ENCODE measurements at places on chromosomes 6 and 20. TPM values are rescaled to one million over a fixed set of nuclear protein-coding genes. Genes with fewer than 3 reads are reported as not detected.

DNA sequence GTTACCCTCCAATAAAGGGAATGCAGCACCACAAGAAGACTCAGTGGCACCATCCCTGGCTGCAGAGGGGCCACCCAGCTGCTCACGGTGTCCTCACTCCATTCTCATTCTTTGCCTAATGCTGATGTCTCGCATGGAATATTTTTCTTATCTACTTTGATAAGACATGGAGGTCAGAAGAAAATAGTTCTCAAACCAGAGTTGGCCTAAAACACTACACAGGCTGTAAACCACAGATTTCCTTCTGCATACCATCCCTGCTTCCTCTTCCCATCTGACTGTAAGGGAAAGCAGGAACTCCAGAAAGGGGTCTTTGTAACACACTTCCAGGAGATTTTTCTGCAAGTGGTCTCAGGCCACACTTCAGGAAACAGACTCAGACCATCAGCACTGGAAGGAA lies 43.1 kb upstream of the CD93 start:
- no peak for DNase-seq

- DNase-seq, result peak; percentile 15
Measured at GRCh38 chr20:46268131-46268614, 40.1 kb downstream of the CDH22 start.

- DNase-seq, result no peak
Measured at GRCh38 chr20:10715035-10715434, 41.2 kb upstream of the JAG1 start.

DNA sequence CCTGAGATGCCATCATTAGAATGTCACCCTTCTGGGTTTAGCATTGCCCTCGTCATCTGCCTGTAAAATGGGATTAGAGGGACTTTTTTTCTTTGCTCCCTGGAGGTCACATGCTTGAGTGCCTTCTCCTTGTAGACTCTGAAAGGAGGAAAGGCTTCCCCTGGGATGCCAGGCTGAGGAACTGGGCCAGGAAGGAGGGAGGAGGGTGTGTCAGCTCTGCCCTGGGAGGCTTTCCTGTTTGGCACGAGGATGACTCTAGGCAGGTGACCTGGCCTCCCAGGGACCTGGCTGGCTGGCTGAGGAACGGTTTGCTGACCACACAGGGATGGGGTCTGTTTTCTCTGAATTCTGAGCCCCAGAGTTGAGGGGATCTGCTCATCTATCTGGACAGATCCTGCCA lies 137.9 kb upstream of the RNF24 start:
- no peak for DNase-seq

GRCh38 chr6:2434116-2434515 lies 188.7 kb upstream of the GMDS start:
- no peak for DNase-seq

- no peak for DNase-seq
Measured at GRCh38 chr6:45911691-45912090, 104.0 kb downstream of the CLIC5 start.

DNA sequence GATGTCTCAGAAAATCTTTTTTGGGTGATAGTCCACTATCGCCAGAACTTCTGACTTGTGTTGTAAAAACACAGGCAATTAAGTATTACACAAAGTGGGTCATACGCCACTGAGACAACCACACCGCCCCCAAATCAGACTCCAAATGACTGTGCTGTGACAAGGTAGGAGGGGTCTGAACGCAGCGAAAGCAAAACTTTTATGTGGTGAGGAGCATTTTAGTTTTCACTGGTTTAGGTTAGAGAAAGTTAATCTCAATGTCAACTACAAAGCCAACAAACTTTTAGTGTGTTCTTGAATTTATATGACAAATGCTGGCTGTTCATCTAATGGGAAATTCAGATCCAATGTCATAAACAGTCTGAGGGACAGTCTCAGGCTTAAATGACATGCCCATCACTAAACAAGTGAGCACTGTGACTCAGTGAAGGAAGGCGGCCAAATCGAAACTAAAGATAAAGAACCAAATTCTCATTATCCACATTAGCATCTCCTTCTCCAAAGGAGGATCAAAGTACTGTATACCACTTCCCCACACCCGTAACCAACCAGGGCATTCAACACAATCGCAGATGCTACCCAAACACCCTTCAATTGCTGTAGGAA lies 186.7 kb downstream of the GJA10 start:
- no peak for DNase-seq

DNA sequence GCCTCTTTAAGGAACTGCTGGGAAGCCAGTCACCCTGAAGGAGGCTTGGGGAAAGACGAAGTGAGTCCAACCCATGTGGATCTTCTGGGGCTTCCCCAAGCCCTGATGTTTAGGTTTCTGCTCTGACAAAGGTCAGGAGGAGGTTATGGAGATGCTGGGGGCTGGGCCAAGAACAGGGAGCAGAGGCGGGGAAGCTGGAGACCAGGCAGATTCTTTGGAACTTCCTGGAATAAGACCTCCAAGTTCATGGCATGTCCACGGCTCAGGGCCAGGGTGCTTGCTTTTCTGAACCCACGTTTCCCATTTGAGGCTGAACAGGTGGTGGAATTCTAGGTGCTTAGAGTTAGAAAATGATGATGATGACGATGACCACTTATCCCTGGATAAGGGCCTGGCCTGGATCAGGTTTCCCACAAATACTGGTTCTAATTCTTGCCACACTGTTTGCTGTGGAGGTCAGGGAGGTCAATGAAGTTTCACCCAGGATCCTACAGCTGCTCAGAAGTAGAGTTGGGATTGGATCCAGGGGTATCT lies 30.0 kb upstream of the TGM2 start:
- DNase-seq, result no peak

DNA sequence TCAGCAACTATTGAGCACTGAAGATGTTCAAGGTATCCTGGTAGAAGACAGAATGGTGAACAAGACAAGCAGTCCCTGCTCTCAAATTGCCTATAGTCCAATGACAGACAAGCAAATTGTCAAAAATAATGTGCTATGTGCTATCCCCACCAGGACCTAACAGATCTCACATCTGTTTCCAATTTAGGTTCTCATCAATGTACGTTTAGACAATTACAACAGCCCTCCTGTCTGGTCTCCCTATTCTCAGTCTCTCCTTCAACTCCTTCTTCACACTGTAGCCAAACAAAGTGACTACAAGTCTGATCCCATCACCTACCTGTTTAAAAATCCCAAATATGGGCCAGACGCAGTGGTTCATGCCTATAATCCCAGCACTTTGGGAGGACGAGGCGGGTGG lies 7.5 kb downstream of the TAPBP start:
- no peak for DNase-seq

DNA sequence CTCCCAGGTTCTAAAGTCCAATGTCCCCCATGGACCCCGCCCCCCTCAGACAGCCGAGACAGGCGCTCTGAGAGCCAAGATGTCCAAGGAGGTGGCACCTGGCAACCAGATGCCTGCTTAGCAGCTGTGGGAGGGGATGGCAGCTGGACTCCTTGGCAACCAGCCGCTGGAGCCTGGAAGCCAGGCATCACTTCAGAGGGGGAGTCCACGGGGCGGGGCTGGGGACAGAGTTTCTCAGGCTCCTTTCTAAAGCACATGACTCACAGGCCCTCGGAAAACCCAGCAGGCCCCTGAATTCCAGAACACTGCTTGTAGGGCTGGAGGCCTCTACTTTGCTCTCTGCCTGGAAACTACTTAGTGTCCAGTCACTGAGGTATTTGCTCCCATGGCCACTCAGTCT lies 51.5 kb downstream of the PREX1 start:
- DNase-seq, result peak; percentile 70

DNA sequence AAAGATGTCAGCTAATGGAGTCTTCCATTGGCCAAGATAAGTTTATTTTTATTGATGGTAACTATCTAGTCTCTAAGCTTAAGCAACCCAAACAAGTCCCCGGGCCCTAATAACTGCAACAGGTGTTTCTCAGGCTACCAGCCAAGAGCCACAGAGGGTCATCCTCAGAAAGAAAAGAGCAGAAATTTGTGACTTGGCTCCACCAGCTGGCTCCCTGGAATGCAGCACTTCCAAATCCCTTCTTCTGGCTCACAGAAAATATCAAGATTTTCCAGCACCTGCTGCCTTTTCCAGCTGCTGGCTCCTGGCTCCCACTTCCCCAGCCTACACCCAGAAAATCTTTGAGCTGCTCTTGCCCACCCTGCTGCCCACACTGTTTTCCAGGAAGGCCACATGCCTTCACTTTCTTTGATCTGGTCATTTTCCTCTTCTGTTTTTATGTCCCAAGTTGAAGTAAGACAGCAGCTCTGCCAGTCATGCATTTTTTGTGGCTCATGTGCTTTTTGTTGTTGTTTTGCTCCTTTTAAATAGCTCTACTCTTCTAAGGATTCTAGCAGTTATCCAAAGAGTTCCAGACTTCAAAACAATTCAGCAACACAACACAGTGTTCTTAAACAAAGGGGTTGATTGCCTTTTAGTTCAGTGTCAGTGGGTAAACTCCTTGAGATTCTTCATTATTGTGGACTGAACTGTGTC lies 151.0 kb upstream of the SMLR1 start:
- peak; percentile 94 for DNase-seq

DNA sequence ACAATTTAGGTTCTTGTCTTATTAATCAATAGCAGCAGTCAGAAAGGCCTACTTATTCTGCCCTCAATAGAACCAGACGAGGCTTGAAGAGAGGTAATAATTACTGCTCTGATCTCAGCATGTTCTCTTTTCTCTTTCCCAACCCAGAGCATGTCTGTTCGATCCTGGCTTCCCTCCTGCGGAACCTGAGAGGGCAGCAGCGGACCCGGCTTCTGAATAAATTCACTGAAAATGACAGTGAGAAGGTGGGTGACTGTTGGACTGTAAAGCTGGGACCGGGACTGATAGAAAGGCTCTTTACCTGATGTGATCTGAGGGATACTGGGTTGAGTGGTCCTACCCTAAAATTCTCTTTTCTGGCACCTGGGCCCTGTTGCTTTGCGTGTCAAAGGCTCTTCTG lies 63.0 kb upstream of the VSTM2L start:
- no peak for DNase-seq

GRCh38 chr6:127566651-127567050 lies 10.3 kb upstream of the C6orf58 start:
- no peak for DNase-seq

GRCh38 chr20:9507544-9508239 lies 6.7 kb upstream of the LAMP5 start:
- no peak for DNase-seq

GRCh38 chr6:96837081-96837971 lies at the start of gene GPR63:
GPR63 (minus strand) TSS chr6:96837477; CDS start chr6:96799731, 37,746 bp downstream.
- DNase-seq, result peak; percentile 86

- no peak for DNase-seq
Measured at GRCh38 chr6:145147559-145147958, 587.8 kb downstream of the EPM2A start.

GRCh38 chr6:3458706-3459421 lies 2.0 kb upstream of the SLC22A23 start:
- DNase-seq, result no peak

- no peak for DNase-seq
Measured at GRCh38 chr20:7736336-7736735, 203.9 kb downstream of the HAO1 start.

DNA sequence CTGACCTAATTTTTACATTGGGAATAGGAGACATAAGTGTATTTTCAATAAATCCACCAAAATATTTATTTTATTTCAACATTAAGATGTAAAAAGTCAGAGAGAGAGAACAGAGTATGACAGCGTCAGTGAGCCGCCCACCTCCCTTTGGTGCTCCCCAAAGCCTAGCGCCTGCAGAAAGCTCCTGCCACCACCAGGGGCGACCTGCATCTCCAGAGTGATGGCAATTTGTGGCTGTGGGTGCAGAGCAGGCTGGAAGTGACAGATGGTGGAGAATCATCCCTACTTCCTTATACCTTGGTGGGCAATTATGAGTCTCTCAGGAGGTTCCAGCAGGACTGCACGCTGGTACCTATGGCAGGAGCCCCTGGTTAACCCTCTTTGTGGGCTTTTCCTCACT lies 87.3 kb downstream of the PTPRT start:
- no peak for DNase-seq

DNA sequence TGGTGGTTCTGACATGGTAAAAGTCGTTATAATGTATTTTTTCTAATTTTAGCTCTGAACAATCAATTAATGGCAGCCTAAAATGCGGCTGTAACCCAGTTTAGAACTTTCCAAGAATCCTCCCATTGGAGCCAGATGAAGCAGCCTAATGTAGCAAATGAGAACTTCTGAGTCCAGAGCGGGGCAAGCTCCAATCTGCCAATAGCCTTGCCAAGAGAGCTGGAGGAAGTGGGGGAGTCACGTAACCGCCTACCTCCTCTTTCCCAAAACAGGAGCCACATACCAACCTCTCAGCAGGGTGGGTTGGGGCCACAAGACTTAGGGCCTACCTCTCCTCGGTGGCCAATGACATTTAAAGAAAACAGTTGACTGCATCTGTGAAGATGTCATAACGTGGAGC lies 230.6 kb downstream of the SOD2 start:
- DNase-seq, result no peak

DNA sequence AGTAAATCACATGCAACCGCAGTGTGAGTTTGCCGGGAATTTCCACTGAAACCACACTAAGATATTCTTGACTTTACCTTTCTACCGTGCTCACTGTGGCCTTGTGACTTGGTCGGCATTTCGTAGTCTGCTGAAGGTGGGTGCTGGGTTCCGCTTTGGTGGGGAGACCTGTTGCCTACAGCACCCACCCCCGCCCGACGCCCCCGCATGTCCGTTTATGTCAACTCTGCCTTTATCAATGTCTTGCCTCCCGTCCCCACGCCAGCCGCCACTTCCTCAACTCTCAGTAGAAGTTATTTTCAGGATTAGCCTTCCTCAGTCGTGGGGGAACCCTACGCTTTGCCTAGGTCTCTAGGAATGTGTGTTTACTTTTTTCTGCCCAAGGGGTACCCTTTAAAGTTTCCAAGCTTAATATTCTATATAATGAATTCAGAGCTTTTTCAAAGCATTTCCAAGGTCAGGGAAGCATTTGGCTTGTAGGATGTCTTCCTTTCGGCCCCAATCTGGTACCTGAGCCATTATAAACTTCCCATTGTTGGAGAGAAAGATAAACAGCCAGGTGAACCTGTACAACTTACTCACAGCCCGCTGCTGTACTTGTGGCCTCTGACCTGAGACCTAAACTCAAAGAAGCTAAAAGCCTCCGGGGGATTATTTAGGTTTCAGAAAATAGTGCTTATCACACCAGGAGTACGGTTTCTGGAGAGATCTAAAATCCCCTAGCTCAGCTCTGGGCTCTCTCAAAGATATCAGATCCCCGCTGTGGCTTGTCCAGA lies 54.2 kb downstream of the TBC1D7 start:
- no peak for DNase-seq

DNA sequence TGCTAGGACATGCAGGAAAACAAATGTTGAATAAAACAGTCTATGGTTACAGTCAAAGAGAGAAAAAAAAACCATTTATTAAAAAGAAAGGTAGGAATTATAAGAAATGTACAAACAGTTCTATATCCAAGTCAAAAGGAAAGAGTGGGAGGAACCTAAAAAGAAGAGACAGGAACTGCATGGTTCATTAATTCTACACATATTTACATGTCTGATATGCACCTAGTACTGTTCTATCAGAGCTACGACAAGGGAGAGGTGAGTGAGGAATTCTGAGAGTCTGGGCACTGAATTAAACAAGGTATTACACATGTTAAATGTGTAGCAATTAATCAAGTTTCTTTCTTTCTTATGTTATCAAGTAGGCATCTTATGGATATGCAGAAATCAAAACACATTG lies 41.9 kb downstream of the SYCP2 start:
- no peak for DNase-seq

GRCh38 chr20:53303413-53303760 lies 290.3 kb downstream of the ZNF217 start:
- no peak for DNase-seq

Gene CLIC5
- total RNA-seq, result 18.1 TPM

Gene RPL10A
- 1,709 TPM for total RNA-seq

Gene STX7
- 50.0 TPM for total RNA-seq

Gene BTN1A1
- not detected for total RNA-seq

Measured in tongue (tissue), 3 donors.